ENCODE measurements at places on chromosomes 4 and X. TPM values are rescaled to one million over a fixed set of nuclear protein-coding genes. Genes with fewer than 3 reads are reported as not detected.

GPR34 gene
- total RNA-seq = 0.95 TPM

GRCh38 chr4:161856711-161857326 is 307.0 kb downstream of the FSTL5 start:
- H3K4me1 ChIP-seq = no peaks in the 10 kb centered on the region
- no peaks in the 10 kb centered on the region for H3K27me3 ChIP-seq
- no peak for DNase-seq
- H3K36me3 ChIP-seq = no peaks in the 10 kb centered on the region
- H3K27ac ChIP-seq = no peak overlapping the region

GRCh38 chrX:129720741-129721140 is 18.0 kb upstream of the XPNPEP2 start:
- no peaks in the 10 kb centered on the region for H3K36me3 ChIP-seq
- no peak overlapping the region for H3K4me3 ChIP-seq
- no peak for DNase-seq
- peaks cover 12% of the 10 kb centered on the region for H3K4me1 ChIP-seq
- no peaks in the 10 kb centered on the region for H3K27me3 ChIP-seq
- no peak overlapping the region for H3K27ac ChIP-seq

- H3K4me3 ChIP-seq = no peak overlapping the region
- no peaks in the 10 kb centered on the region for H3K27me3 ChIP-seq
- no peaks in the 10 kb centered on the region for H3K4me1 ChIP-seq
- H3K36me3 ChIP-seq = no peaks in the 10 kb centered on the region
- H3K27ac ChIP-seq = no peak overlapping the region
Measured at GRCh38 chr4:167897116-167897515, 195.2 kb upstream of the ANXA10 start.

DNA sequence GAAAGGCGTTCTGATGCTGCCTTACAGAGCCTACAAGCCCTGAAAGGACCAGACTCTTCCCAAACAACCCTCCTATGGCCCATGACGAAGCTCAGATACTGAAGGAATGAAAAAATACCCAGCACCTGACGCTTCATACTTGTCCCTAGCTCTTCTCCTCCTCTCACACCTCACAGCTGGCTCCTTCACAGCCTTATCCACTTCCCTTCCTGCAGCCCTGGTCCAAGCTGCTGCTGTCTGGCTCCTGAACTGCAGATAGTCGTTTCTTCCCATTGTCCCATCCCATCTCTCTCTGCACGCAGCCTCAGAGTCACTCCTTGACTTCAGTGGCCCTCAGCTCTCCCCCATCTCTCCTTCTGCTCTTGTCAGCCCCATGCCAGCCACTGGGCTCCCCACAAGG is 56.6 kb downstream of the FAM193A start:
- H3K27ac ChIP-seq = no peak overlapping the region
- DNase-seq = no peak
- H3K36me3 ChIP-seq = no peaks in the 10 kb centered on the region
- H3K27me3 ChIP-seq = no peaks in the 10 kb centered on the region
- no peak overlapping the region for H3K4me3 ChIP-seq

- H3K27ac ChIP-seq = no peak overlapping the region
- no peaks in the 10 kb centered on the region for H3K4me1 ChIP-seq
- H3K27me3 ChIP-seq = no peaks in the 10 kb centered on the region
Measured at GRCh38 chr4:13430834-13431568, 53.1 kb downstream of the RAB28 start.

Data from CD8-positive, alpha-beta memory T cell (primary cell).